Neural cell (in vitro differentiated cells): ENCODE measurements at places on chromosomes 13 and 19. TPM values are rescaled to one million over a fixed set of nuclear protein-coding genes. Genes with fewer than 3 reads are reported as not detected.

The S1PR4 gene
- not detected in 2 replicates for polyA plus RNA-seq

The SULT2A1 gene
- not detected in 2 replicates for polyA plus RNA-seq

The SOX21 gene
- polyA plus RNA-seq = 0.35 TPM in 1 of 2 replicates, not detected in the other

The CEACAM21 gene
- polyA plus RNA-seq = 0.90 and 2.9 TPM in 2 replicates

The C19orf67 gene
- not detected in 2 replicates for polyA plus RNA-seq

The SELENOV gene
- polyA plus RNA-seq = 1.3 TPM in 1 of 2 replicates, not detected in the other

The CAPN12 gene
- not detected in 2 replicates for polyA plus RNA-seq

The CYSLTR2 gene
- 0.19 and 0.26 TPM in 2 replicates for polyA plus RNA-seq

The ZNF766 gene
- 21.8 and 24.2 TPM in 2 replicates for polyA plus RNA-seq

The ZNF790 gene
- 11.0 and 12.0 TPM in 2 replicates for polyA plus RNA-seq

The TRPC4 gene
- 8.8 and 10.0 TPM in 2 replicates for polyA plus RNA-seq

The VSTM1 gene
- polyA plus RNA-seq = not detected in 2 replicates

The GJA3 gene
- not detected in 2 replicates for polyA plus RNA-seq

The SLC15A1 gene
- polyA plus RNA-seq = not detected in 2 replicates
